Stimulated activated CD8-positive, alpha-beta memory T cell treated with anti-CD3 and anti-CD28 coated beads, Interleukin-4, amount 100 ng/mL, for 1 hour (primary cell): ENCODE measurements at places on chromosomes 12 and 14.

DNA sequence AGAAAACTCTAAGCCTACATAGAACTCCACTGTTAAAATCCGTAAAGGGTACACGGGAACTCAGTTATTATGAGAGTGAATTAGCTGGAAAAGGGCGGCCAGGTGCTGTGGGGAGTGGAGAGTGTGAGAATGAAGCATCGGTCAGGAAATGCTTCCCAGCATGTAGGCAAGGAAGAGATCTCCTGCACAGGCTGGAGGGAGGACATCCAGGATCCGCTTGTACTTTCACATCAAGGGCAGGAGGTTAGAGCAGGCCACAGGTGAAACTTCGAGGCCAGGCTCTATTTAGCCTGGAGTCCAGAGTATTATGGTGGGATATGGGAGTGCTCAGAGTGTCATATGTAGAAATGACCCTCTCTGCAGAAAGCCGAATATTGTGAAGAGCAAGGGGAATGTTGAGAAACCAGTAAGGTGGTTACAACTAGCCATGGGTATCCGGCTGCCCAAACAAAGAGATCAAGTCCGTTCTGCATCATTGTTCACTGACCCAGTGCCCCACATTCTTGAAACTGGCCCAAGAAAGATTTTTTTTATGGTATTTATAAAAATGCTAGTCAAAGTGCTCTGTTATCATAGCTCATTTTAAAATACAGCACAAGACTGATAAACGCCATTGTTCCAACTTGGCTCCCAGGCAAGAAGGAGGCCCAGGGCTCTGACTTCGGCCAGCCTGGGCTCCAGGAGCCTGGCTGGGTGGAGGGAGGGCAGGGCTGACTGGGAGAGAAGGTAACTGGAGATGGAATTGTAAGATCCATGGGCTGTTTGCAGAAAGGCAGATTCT, 79.4 kb upstream of the HIF1A start:
- DNase-seq, result no peak

DNA sequence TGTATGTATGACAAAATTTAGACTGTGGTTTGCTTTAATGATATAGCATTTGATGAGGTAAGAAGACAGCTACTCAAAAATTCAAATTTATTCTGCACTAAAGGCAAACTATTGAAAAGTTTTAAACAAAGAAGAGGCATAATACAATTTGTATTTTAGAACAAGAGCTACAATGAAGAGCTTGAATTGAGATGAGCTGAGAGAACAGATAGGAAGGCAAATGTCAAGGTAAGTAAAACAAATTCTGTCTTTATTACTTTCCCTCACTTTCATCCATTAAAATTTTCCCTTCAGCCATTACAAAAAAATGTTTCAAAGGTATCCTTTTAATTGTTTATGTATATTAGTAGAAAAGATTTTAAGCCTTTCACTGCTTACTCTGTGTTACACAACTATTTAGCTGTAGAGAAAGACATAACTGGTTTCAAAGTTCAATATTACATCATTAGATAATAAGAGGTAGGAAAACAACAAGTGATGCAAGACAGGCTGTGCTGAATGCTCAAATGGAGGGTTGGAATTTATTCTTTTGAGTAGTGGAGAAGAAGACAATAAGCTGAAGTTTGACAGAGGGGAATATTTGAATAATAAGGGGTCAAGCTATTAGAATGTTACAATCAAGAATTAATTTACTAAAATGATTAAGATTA, 1334.1 kb downstream of the FSCB start:
- DNase-seq, result no peak

DNA sequence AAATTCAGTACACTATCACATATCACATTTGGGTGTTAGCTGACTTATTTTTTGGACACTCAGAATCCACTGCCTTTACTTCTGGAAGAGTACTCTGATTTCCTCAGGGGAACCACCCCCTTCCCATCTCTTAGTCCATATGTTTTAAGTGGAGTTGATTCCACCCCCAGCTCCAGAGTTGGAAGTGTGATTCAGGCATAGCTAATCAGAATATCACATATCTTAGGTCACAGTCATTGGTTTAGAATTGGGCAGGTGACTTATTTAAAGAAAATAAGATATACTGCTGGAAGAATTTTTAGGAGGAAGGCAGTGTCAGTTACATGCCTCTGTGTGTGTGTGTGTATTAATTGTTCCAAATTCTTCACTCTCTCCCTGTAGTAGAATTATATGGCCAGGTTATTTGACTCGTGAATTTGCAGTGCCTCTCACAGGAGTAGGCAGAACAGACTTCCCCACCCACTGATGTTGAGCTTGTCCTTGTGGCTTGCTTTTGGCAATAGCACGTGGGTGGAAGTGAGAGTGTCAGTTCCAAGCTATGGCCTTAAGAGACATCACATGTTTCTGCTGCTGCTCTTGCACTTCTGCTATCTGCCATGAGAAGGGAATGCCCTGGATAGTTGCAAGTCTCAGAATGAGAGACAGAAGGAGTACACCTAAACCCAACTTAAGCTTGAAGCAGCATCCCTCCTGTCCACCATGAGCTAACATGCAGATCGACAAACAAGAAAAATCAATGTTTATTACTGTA, 6.4 kb upstream of the GAS2L3 start:
- no peak for DNase-seq

- DNase-seq, result no peak
Measured at GRCh38 chr14:90555126-90556011, 158.5 kb downstream of the CALM1 start.

GRCh38 chr12:76555797-76556196, 3.8 kb downstream of the OSBPL8 start:
- no peak for DNase-seq

DNA sequence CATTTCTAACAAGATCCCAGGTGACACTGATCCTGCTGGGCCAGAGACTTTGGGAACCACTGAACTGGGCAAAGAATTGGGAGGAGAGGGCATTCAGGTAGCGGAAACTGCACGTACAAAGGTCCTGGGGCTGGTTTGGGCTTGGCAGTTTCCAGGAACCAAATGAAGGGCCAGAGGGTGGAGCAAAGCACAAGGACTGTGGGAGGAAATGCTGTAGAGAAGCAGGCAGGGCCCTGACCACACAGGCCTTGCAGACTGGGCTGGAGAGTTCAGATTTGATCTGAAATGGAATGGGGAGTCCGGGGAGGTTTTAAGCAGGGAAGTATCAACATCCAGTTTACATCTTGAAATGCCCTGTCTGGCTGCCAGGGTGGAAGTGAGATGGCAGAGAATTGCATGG, 195.1 kb downstream of the PHETA1 start:
- DNase-seq, result no peak

GRCh38 chr14:98792171-98792570, 479.8 kb downstream of the BCL11B start:
- no peak for DNase-seq

DNA sequence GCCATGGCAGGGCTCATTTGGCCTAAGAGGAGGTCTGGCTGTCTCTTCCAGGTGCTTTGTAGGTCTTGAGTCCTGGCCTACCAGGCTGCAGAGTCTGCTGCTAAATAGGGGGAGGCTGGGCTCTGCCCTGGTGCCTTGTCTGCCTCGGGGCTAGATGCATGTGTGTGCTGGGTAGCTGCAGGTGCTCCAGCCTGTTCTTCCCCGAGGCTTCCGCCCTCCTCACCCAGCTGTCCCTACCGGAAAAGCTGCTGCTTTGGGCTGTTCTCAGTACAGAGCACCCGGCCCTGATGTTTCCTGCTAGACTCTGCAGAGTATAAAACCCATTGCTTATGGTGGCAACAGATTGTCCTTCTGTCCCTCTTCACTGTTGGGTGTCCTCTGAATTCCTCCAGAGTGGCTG, 37.7 kb downstream of the RAB35 start:
- no peak for DNase-seq

GRCh38 chr12:116880213-116880816, 926 bp downstream of the HRK start:
- no peak for DNase-seq

DNA sequence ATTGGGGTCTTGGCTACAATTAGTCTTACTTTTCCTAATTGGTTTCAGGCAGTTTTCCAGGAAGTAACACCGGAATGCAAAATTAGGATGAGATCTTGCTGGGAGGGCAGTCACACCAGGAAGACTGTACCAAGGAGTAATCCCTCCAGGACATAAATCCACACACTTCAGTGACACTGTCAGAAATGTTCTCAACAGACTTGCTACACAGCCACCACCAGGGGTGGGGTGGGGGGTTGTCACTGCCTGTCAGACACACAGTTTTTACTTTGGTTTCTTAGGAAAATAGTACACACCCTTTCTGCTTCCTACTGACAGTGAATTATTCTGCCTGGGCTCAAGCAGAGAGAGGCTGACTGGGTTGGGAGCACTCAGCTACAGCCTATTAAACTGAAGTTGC, 102.9 kb upstream of the CCDC196 start:
- DNase-seq, result no peak

DNA sequence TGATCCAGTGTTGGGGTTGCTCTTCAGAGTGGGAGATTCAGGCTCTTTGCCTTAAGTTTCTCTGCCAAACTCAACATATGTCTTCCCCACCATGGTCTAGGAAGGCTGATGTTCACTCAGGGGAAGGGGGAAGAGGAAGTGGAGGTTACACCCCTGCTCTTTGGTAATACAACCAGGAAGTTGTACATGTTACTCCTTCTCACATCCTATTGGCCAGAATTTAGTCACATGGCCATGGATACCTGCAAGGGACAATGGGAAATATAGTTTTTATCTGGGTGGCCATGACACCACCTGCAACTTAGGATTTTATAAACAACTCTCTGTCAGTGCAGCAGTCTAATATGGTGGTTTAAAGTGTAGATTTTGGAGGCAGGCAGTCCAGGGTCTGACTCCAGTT, 150.9 kb downstream of the TBX5 start:
- no peak for DNase-seq

- DNase-seq, result no peak
Measured at GRCh38 chr14:34050606-34051005, 99.7 kb upstream of the EGLN3 start.

- no peak for DNase-seq
Measured at GRCh38 chr12:100539202-100539601, 34.3 kb upstream of the GAS2L3 start.

DNA sequence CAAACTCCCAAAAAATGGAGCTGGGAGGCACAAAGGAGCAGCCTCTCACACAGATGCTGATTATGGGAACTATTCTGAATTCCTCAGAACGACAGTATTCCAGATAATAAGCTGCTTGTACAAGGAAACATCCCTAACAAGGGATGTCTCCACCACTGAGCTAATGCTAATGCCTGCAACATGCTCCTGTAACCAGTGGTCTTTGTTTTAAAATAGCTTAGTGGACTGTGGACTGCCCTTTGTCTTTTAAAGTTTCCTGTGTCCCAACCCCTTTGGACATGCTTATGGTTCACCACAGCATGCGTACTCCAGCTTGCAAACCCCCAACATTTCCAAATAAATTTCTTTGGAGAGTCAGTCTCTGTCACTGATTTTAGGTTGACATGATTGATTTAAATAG, 16.4 kb upstream of the PITPNM2 start:
- DNase-seq, result no peak

- DNase-seq, result no peak
Measured at GRCh38 chr12:46657453-46658411, 168.1 kb downstream of the SLC38A4 start.

GRCh38 chr12:119089380-119090013, 89.2 kb upstream of the HSPB8 start:
- DNase-seq, result no peak

DNA sequence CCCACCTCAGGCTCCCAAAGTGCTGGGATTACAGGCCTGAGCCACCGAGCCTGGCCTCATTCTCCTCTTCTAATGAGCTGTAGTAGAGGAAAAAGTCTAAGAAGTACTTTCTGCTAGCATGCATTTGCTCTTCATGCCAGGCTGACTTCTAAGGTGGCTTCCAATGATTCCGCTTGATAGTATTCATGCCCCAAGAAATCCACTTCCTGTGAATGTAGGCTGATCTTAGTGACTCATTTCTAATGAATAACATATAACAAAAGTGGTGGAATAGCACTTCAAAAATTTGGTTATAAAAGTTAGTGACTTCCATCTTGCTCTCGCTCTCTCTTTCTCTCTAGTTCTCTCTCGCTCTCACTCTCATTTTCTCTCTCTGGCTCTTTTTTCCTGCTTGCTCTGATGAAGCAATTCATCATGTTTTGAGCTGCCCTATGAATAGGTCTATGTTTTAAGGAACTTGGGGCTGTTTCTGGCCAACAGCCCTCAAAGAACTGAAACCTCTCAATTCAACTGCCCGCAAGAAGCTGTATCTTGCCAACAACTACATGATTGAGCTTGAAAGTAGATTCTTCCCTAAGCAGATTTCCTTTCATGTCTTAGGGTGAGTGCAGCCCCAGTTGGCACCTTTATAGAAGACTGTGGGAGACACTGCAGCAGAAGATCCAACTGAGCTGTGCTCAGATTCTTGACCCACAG, 282.9 kb downstream of the RMST start:
- DNase-seq, result no peak

DNA sequence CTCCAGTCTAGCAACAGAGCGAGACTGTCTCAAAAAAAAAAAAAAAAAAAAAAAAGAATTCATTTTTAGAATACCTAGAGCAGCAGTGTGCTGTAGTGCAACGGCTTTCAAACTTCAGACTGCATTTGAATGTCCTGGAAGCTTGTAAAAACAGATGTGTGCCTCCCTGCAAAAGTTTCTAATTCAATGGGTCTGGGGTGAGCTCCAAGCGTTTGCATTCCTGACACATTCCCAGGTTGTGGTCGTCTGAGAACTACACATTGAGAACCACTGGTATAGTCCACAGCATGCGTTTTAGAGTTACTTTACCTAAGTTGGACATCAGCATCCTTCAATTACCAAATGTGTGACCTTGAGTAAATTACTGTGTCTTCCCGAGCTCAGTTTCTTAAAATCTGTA, 816.8 kb downstream of the NRXN3 start:
- no peak for DNase-seq

- DNase-seq, result no peak
Measured at GRCh38 chr14:63705561-63706070, 22.2 kb downstream of the SGPP1 start.

DNA sequence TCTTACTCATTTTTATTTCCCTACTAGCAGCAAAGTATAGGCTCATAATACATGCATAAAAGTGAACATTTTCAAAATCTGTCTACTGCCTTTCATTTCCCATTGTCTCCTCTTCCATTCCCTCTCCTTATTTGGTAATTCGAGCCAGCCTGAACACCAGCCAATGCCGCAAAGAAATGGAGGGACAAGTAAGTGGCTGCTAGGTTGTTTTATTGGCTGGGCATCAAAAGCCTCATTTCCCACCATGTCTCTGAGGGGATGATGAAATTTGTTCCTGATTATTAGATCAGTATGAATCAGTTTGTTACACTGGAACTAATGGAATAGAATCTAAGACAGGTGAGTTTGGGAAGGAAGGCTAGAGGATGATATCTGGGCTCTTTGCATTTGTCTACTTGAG, 143.5 kb downstream of the KCNA5 start:
- DNase-seq, result no peak

- DNase-seq, result no peak
Measured at GRCh38 chr12:27077586-27077985, 4.8 kb downstream of the C12orf71 start.

DNA sequence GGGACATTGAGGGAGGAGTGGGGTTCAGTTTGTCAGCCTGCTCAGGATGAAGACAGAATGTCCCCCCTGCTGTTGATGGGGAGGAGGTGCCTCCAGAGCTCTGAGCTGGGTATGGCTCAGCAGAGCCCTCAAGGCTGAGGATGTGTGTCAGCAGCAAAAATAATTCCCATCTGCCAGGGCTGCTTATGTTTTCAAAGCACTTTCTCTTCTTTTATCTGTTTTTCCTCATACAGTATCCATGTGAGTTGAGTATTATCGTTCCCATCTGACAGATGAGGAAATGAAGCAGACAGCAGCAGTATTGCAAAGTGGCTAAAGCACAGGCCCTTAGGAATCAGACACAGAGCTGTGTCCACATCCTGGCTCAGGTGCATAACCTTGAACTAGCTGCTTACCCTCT, 94.1 kb downstream of the SLC8A3 start:
- DNase-seq, result no peak

- DNase-seq, result no peak
Measured at GRCh38 chr12:107732365-107732764, 28.6 kb downstream of the PRDM4 start.
